Body of pancreas (tissue), 4 donors: ENCODE measurements at places on chromosomes 7 and 10. TPM values are rescaled to one million over a fixed set of nuclear protein-coding genes. Genes with fewer than 3 reads are reported as not detected.

The SPDYE2B gene
- total RNA-seq = not detected

The PPP1R17 gene
- total RNA-seq = not detected

The ASZ1 gene
- not detected for total RNA-seq

The AKR1C4 gene
- total RNA-seq = 1.0 TPM

The C10orf62 gene
- total RNA-seq = not detected

DNA sequence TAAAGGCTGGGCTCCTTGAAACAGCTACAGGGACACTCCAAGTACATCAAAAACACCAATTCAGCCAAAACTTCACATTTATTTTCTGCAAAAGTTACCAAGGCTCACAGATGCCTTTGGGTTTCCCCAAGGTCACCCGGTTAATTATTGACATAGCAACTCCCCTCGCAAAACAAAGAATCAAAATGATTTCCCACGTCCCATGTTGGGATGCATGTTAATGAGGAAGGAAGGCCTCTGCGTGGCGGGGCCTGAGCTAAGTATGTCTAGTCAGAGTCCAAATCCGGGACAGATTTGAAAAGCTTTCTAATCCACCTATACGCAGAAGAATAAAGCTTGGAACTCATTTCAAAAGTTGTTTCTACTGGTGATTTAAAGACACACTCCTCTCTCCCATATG lies 535 bp upstream of the TMEM72 start:
- peaks cover 60% of the 10 kb centered on the region for H3K4me1 ChIP-seq
- H3K27ac ChIP-seq = peak overlapping the region; percentile 77
- no peak overlapping the region for H3K4me3 ChIP-seq
- H3K36me3 ChIP-seq = no peaks in the 10 kb centered on the region
- DNase-seq = peak; percentile 32

DNA sequence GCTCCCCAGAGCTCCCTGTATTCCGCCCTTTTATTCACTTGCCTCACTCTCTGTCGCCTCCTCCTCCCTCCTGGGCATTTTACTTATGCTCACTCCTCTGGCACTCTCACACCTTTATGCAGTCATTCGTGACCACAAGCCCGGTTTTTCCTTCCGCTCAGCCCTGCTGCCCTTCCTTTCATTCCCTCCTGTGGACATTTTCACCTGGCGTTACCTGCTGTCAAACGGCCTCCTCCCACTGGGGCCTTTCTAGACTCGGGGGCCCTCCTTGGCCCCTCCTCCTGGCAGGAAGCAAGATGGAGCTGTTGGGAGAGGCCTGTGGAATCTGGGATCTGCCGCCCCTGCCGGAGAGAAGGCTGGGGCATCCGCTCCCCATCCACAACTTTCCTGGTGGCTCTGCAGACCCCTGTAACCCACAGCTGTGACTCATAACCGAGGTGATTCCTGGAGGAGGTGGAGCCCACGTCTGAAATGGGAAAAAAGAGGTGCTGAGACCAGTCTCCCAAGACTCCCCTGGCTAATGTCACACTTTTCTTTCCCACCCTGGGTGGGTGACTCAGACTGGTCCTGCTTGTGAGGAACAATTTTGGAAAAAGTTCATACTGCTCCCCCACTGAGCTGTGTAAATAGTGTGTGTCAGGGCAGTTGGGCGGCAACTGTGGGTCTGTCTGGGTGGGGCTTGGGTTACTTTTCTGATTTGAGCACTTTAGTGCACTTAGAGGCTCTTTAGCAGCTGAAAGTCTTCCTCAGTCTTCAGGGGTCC lies 1.2 kb downstream of the VCL start:
- no peaks in the 10 kb centered on the region for H3K27me3 ChIP-seq
- H3K36me3 ChIP-seq = no peaks in the 10 kb centered on the region
- H3K4me1 ChIP-seq = peaks cover 36% of the 10 kb centered on the region

DNA sequence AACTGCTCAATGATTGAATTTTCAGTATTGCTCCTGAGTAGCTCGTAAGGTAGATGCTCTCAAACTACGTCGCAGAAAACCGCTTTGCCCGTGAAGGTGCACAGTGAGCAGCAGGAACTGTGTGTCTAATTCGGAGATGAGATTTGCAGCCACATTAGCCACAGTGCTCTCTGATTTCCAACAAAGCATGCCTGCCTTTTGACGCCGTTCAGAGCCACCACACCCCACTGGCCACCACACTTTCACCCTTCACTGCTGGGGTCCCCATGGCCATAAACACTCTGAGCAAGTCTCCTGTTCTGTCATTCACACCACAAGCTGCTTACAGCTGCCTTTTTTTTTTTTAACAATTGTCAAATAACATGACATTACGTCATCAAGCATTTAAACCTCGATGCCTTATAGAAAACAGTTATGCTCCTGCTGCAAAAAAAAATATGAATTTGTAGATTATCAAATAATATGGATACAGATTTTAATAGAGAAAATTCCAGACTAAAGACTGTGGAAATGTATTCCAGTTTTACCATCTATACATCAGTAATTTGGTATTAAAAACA lies 578.8 kb upstream of the PFKP start:
- no peak overlapping the region for H3K4me3 ChIP-seq
- H3K27ac ChIP-seq = no peak overlapping the region

DNA sequence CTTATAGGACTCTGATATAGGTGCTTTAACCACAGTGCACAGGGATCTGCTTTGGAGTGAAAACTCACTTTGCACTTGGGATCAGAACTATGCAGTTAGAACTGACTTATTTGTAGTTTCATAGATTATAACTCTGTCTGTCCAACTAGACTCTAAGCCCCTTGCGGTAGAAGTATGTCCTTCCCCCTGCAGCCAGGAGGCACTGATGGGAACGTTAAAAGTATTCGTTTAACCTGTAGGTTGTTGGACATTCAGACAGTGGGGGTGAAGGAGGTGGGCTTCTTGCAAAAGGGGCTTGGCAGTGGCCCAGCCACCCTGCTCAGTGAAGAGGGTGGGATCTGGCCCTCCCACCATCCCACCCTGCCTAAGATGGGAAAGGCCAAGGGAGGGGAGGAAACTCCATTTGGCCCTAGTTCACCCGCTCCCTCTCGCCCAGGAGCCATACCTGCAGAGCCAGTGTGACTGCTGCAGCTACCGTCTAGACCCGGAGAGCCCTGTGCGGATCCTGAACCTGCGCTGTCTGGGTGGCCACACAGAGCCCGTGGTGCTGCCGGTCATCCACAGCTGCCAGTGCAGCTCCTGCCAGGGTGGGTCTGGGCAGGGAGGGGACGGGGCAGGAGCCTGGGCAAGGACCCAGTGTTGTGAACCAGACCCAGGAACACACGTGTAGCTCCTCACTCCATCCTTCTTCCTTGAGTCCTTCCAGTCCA lies 5.7 kb upstream of the ZNF862 start:
- H3K36me3 ChIP-seq = no peaks in the 10 kb centered on the region
- no peaks in the 10 kb centered on the region for H3K27me3 ChIP-seq
- no peak for DNase-seq
- no peaks in the 10 kb centered on the region for H3K4me1 ChIP-seq

GRCh38 chr10:82564353-82565196 lies 689.6 kb downstream of the NRG3 start:
- no peak overlapping the region for H3K4me3 ChIP-seq
- no peaks in the 10 kb centered on the region for H3K4me1 ChIP-seq
- H3K27ac ChIP-seq = no peak overlapping the region
- H3K27me3 ChIP-seq = no peaks in the 10 kb centered on the region
- no peak for DNase-seq

DNA sequence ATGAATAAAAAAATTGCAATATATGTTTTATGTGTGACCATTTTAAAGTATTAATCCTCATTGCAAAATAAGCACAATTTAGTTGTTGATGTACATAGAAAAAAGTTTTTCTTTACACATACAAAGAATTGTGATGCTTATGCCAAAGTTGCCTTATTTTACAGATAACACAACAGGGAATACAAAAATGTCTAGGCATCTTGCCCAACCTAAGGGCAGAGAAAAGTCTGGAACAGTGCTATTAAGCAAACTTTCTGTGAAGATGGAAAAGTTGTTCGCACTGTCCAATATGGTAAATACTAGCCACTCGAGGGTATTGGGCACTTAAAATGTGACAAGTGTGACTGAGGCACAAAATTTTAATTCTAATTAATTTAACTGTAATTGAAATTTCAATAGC lies 190.2 kb upstream of the HGF start:
- H3K4me1 ChIP-seq = no peaks in the 10 kb centered on the region
- H3K27me3 ChIP-seq = no peaks in the 10 kb centered on the region
- H3K27ac ChIP-seq = no peak overlapping the region

DNA sequence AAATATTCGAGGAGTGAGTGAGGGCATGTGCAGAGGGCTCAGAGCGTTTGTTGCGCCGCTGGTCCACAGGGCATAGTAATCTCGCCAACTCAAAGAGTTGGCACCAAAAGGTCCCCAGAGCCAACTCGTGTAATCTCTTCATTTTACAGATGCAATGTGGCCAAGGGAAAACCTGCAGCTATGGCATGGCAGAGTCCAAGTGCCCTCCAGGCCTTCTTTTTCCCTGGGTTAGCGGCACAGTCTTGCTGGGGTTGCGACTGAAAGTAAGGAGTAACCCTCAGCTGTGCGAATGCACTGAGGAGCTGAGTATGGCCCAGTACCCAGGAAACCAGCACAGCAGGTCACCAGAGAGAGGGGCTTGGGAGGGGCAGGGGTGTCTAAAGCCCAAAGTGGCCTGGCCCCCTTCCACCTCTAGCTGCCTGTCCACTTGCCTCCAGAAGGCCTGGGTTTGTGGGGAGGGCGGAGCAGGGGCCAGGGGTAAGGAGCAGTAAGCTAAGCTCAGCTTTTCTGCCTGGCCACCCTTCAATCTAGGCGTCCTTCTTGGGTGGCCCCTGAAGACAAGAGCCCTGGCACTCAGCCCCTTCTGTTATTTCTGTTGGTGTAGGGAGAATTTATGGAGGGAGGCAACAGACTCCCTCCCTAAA lies 3.3 kb upstream of the GAD2 start:
- H3K27ac ChIP-seq = no peak overlapping the region
- H3K27me3 ChIP-seq = peaks cover 23% of the 10 kb centered on the region
- no peaks in the 10 kb centered on the region for H3K36me3 ChIP-seq
- peaks cover 37% of the 10 kb centered on the region for H3K4me1 ChIP-seq
- H3K4me3 ChIP-seq = no peak overlapping the region

DNA sequence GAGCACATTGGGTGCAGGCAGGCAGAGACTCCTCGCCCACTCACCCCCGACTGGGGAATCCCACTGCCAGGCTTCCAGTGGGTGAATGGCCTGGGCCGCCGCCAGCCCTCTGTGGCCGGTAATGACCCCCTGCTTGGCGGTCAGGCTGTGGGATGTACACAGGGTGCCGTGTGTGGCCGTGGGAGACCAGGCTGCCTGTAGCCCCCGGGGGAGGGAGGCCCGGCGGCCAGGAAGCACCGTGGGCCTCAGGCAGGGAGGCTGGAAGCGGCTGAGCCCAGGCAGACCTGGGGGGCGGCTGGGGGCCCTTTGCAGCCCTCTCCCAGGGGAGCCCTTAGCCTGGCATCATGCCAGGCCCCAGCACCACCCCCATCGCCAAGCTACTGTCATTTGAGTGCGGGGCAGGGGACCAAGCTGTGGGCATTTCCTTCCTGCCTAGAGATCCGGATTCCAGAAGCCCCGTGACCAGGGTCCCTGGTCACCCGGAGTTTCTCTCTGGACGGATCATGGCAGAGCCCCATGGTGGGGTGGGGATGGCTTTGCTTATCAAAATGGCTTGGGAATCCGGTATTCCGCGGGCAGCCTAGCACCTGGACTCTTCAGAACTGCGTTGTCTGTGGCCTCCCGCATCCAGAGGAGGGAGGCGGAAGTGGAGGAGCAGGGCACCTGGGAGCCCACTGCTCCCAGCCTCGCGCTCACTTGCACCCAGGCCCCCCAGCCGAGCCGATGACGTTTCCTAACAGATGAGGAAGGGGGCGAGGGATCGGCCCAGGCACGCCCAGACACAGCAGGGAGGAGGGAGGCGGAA lies 1.1 kb downstream of the TTYH3 start:
- H3K4me1 ChIP-seq = peaks cover 55% of the 10 kb centered on the region
- no peak overlapping the region for H3K4me3 ChIP-seq
- peak; percentile 73 for DNase-seq
- H3K27me3 ChIP-seq = no peaks in the 10 kb centered on the region

GRCh38 chr10:716821-717220 lies 27.4 kb upstream of the DIP2C start:
- DNase-seq = no peak
- no peaks in the 10 kb centered on the region for H3K27me3 ChIP-seq
- no peaks in the 10 kb centered on the region for H3K4me1 ChIP-seq
- no peaks in the 10 kb centered on the region for H3K36me3 ChIP-seq

GRCh38 chr10:23196915-23197314 lies 4.8 kb downstream of the PTF1A start:
- DNase-seq = no peak
- no peaks in the 10 kb centered on the region for H3K36me3 ChIP-seq
- no peaks in the 10 kb centered on the region for H3K27me3 ChIP-seq
- peak overlapping the region; percentile 92 for H3K27ac ChIP-seq
- H3K4me1 ChIP-seq = peaks cover 67% of the 10 kb centered on the region

DNA sequence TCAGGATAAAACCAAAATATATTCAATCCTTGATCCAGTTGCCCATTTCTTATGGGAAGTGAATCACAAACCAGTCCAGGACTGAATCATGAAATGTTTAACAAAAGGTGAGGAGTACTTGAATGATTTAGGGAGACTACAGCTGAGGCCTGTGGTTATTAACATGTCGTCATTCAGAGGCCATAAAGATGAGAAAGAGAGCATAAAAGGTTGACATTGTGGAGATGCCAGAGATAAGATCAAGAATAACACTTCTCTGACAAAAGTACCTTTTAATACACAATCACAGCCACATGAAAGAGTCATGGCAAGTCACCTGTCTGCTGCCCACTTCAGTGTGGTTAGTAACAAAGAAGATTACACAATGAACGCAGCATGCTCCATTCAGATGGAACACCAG lies 1195.7 kb upstream of the SORCS1 start:
- no peaks in the 10 kb centered on the region for H3K27me3 ChIP-seq
- no peak for DNase-seq
- H3K4me3 ChIP-seq = no peak overlapping the region
- H3K27ac ChIP-seq = no peak overlapping the region
- H3K36me3 ChIP-seq = no peaks in the 10 kb centered on the region

- no peak for DNase-seq
- no peaks in the 10 kb centered on the region for H3K27me3 ChIP-seq
- H3K4me1 ChIP-seq = peaks cover 5% of the 10 kb centered on the region
- H3K36me3 ChIP-seq = no peaks in the 10 kb centered on the region
- no peak overlapping the region for H3K4me3 ChIP-seq
These were observed 4.9 kb upstream of the BLOC1S2 start for GRCh38 chr10:100291356-100291755.
